ENCODE measurements at places on chromosomes 12 and 14.

DNA sequence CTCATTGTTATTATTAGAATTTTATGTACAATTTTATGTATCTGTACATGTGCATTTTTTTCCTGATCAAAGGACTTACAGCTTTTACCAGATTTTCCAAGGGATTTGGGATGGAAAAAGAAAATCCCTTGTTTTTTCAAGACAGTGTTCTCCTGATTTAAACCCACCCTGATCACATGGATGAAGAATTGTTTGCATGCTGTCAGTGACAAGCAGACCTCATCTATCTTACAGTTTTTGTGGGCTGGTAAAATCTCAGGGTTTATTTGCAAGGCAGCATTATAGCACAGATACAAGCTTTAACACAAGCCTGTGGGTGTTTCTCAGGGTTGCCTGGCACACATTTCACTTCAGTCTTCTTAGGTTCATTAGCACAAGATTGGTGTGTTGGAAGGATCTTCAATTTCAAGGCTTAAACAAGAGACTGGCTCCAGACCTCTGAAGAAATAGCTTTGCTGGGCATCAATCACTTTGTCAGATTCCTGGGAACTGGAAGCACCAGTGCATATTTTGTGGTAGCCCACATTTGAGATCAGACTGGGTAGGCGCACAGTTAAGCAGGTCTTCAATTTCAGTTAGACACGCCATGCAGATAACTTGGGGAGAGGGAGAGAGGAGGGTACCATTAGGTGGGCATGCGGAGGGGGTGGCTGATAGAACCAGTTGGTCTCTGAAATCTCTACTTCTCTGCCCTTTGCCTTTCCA is 118.0 kb downstream of the TBX5 start:
- no peak for DNase-seq

DNA sequence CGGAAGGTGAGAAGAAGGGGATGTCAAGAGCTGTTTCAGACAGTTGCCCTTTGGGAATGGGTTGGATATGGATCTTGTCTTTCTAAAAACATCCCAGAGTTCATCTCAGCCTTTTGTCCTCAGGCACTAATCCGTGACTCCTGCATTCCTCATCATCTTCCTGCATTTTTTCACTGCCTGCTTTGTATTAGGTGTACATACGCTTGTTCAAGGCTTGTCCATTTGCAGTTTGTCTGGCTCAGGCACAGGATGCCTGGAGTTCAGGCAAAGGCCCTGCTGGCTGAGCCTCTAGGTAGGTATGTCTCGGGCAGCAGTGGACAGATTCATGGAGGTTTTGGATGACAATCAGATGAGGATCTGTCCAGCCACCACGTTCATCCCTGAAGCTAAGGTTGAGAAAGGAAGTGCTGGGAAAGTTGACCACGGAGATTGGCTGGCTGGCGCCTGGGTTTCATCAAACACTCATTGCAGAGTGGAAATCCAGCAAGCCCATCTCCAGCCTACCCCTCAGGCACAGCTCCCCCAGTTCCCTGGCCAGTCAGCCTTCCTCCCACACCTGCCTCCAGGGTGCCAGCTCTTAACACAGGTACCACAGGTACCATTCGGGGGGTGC is 12.4 kb upstream of the TMEM106C start:
- DNase-seq = no peak

- no peak for DNase-seq
Observed at GRCh38 chr12:59041241-59042121, 121.2 kb upstream of the LRIG3 start.

- no peak for DNase-seq
Observed at GRCh38 chr12:93127582-93128331, 198.7 kb upstream of the EEA1 start.

DNA sequence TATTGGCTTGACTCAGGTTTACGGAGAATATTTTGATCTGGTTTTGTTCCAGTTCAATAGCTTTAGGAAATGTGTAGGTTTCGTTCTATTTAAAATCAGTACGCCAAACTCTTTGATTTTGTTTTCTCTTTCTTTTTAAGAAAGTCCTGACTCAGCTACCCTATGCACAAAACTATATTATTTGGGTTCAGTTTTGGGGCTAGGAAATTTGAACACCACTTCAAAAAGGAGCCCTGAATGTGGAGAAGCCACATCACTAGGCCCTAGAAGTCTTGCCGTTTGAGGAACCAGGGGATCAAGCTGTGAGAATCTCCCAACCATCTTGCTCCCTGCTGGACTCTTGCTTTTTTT is 168.2 kb upstream of the BCL2L14 start:
- no peak for DNase-seq

- no peak for DNase-seq
Observed at GRCh38 chr14:30445852-30446251, 113.1 kb upstream of the G2E3 start.

DNA sequence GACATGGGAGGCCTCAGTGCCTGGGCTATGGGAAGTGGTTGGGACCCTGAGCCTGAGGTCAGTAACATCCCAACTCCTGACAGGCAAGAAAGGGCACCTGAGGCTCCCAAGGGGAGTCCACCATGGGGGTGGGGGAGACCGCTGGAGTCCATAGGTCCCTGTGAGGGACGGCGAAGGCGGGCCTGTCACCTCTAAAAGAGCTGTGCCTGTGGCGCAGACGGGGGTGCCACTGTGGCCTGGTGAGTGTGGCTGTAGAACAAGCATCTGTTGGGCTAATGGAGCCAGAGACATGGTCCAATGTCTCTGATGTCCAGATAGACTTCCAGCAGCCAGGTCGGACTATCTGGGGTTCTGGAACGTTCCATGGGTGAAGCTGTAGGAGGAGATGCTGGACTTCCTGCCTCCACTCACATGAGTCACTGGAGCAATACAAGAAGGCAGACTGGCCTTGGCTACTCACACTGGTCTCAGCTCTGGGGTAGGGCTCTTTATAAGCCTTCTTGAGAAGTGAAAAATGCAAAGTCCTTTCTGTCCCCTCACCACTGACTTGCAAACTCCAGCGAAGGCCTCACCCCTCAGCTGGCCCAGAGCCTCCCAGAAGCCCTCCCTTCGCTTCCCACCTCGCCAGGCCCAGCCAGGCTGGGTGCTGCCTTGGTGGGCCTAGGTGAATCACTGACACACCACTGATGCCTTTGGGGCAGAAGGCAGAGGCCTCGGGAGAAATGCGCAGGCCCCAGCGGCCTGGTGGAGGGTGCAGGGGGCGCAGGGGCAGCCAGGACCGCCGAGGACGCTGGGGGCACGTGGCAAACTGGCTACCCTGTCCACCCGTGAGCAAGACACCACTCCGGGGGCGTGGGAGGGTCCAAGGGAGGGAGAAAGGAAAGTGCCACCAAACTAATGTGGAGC is 1.1 kb upstream of the TRAF3 start:
- DNase-seq = no peak

DNA sequence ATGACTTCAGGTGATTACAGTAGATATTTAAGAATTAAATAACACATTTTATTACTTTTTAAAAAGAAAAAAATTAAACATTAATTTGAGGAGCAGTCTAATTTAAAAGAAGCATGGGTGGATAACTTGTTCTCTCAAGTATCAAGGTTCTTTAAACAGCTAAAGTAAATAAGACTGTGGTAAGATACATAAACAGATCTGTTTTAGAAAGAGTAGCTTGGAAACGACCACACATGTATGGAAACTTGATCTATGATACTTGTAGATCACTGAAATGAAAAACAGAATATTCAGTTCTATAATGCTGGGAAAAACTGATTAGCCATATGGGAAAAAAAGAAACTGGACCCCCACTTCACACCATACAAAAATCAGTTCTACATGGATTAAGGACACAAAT is 36.0 kb downstream of the TC2N start:
- no peak for DNase-seq

DNA sequence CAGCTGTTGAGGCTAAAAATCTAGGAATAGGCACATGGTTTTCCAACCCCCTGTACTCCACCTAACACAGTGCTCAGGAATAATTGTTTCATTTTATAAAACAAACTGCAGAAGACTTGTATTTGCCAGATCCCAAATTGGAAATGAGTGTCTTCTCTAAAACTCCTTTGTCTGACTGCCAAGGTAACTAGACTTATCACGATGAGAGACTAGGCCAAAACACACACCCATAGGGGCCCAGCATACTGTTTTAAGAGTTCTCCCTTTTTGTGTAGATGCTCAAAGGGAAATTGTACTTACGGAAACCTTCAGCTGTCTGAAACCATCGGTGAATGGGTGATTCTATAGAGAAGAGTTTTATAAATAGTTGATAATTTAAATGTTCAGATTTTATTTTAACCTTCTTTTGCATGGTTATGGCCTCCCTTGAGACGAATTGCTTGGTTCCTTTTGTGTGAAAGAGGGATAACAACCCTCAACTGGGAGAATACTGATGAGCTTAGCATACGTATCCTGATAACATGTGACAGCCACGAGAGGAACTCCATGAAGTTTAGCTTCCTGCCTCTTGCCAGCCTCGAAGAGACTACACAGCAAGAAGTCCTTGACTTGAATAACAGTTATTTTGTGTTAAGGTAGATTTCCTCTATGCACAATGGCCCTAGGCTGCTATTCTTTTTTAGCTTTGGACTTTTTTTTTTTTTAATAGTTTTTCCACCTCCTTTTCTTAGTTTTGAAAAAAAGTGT is 103.3 kb downstream of the PELI2 start:
- DNase-seq = no peak

GRCh38 chr12:111150921-111151840 is 217.7 kb downstream of the PHETA1 start:
- no peak for DNase-seq

DNA sequence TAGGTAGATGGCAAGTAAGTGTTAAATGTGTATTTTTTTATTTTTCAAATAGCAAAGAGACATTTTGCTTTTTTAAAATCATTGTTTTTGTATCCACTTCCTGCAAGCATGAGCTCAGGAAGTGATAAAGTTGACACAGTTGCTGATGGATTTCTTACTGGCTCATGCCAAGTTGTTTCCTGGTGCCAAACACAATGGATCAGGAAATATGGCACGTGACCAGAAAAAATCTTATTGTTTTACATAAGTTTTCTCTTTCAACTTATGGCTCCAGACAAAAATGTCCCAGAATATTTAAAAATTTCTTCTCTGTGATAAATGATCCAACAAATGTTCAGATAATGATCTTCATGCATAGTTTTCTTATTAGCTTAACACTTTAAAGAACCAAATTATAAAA is 1279.1 kb upstream of the FLRT2 start:
- DNase-seq = no peak

DNA sequence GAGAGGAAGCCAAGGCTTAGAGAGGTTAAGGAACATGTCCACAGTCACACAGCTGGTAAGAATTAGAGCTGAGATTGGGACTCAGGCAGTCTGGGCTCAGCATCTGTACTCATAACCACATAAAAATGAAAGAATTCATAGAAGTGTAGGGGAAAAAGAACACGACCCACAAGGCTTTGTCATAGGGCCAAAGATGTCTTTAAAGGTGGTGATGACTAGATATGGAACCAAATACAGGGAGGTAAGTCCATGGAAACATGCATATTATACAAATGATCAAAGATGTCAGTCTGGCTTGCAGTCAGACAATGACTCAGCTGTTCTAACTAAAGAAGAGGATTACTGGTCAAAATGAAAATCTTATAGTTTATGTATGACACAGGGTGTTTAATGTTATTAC is 7.2 kb upstream of the SSPN start:
- no peak for DNase-seq

- DNase-seq = no peak
Observed at GRCh38 chr14:46198676-46199075, 452.9 kb downstream of the RPL10L start.

DNA sequence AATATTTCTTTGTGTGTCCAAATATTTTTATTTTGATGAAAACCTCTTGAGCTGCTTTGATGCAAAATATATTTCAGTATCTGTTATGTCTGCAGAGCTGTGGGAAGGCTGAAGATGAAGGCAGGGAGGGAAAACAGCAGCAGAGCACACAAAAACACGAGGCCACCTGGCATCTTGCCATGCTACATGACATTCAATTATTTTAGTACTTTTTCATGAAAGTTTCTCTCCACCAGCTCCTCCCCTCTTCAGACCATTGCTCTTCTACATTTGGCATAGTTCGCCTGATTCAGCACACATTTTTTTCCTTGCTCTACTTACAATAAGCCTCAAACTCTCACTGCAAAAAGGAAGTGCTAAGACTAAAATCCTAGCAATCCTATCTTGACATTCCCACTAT is 4.6 kb upstream of the ALX1 start:
- DNase-seq = no peak

DNA sequence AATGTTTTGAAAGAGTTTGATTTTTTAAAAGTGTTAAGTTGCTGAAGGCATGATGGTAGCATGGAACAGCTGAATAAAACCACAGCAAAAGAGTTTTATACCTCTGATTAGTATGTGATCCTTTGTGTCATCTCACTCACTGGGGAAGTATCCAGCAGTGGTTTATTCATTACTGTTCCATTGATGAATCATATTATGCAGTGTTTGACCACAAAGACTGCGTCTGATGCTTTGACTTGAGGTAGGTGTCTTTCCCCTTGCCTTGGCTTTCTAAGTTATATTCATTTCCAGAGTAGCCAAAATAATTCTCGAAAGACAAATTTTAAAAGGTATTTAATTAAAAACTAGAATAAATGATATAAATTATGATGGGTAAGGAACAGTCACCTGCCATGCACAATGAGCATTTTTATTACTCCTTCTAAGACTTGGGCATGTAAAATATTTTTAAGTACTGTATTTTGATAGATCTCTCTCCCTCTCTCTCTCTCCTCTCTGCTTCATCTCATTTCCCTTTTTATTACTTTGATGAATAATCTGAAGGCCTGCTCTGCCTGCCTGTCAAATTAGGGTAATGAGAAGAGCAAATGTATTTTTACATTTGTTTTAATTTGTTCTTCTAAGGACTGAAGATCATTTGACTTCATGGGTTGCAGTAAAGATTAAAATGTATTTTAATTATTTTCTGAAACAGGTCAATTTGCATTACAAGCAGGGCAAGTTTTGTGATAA is 164.9 kb downstream of the NAV3 start:
- no peak for DNase-seq

- DNase-seq = no peak
Observed at GRCh38 chr12:25970916-25971653, 12.6 kb downstream of the RASSF8 start.

DNA sequence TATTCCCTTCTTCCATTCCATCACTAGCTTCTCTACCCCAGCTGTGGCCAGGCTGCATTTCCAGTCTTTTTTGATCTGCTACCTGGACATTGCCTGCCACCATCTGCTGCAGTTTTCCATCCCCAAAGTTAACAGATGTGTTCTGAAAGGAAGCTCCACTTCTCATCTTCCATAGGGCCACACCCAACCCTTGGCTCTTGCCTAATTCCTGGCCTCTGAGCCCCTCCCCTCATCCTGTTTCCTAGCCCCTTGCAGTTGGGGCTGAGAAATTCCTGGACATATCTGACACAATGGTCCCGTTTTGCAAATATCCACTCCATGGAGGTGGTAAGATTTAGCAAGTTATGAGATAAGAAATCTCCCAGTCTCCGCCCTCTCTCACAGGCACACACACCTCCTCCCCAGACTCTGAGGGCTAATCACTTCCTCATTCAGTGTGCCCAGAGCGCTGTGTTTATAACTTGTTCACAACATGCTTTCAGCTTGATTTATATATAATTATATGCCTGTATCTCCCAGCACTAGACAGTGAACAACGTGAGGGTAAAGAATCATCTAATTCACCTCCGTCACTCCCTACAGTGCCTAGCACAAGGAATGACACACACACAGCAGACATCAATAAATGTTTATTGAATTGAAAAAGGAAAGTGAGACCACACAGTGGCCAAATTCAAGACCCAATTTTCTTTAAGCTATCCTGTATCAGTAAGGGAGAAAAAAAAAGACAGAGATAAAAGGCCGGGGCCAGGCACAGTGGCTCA is 13.4 kb downstream of the SMUG1 start:
- no peak for DNase-seq
